Smooth muscle cell of the pulmonary artery (primary cell): ENCODE measurements at places on chromosomes 13 and 19. TPM values are rescaled to one million over a fixed set of nuclear protein-coding genes. Genes with fewer than 3 reads are reported as not detected.

The HSD11B1L gene
- total RNA-seq: 16.0 and 18.8 TPM in 2 replicates

The SLC7A1 gene
- 31.2 and 42.2 TPM in 2 replicates for total RNA-seq

The ZNF709 gene
- 2.3 and 3.5 TPM in 2 replicates for total RNA-seq

The KCNJ14 gene
- 0.65 and 1.1 TPM in 2 replicates for total RNA-seq

The ZC3H4 gene
- total RNA-seq: 10.4 and 13.3 TPM in 2 replicates

The CABP5 gene
- total RNA-seq: not detected in 2 replicates
